ENCODE measurements at places on chromosomes 3 and 15.

GRCh38 chr15:29805043-29805707, 17.1 kb downstream of the TJP1 start:
- DNase-seq = peak; percentile 84

GRCh38 chr15:90062462-90062932, 39.8 kb downstream of the IDH2 start:
- DNase-seq = peak; percentile 67

GRCh38 chr3:56323986-56324420, 144.3 kb downstream of the ERC2 start:
- DNase-seq = peak; percentile 66

DNA sequence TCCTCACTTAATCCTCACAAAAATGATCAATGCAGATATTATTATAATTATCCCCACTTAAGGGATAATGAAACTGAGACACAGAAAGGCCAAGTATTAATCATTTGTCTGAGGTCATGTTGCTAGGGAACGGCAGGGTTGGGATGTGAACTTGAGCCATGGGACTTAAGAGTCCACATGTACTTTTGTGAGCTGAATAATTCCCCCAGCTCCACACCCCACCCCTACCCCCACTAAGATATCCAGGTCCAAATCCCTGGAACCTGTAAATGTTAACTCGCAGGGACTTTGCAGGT, 290.5 kb upstream of the GADL1 start:
- DNase-seq = no peak

- DNase-seq = no peak
Observed at GRCh38 chr3:173639098-173639497, 241.6 kb downstream of the NLGN1 start.

GRCh38 chr3:57234613-57235575, 7.4 kb downstream of the APPL1 start:
- no peak for DNase-seq

GRCh38 chr15:59322056-59322759, 50.5 kb downstream of the MYO1E start:
- no peak for DNase-seq

GRCh38 chr15:66214246-66214645, 39.3 kb downstream of the MEGF11 start:
- no peak for DNase-seq

- peak; percentile 30 for DNase-seq
Observed at GRCh38 chr3:52099001-52099401, 42.6 kb upstream of the DUSP7 start.

DNA sequence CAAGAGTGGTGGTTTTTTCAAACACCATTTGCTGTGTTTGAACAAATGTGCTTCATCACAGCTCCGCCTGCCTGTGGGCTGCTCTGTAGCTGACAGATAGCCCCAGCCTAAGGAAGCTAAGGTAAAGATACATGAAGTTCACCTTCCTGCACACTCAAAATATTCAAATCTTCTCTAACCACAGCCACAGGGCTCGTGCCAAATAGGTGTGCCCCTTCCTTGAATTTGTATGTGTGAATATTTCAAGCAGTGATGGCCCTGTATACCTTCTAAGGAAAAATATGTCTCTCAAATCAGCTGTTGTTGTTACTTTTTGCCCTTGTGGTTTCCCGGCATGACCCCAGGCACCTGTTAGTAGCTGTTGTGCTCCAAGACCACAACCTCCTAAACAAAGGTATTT, 92.8 kb downstream of the CCNL1 start:
- no peak for DNase-seq

DNA sequence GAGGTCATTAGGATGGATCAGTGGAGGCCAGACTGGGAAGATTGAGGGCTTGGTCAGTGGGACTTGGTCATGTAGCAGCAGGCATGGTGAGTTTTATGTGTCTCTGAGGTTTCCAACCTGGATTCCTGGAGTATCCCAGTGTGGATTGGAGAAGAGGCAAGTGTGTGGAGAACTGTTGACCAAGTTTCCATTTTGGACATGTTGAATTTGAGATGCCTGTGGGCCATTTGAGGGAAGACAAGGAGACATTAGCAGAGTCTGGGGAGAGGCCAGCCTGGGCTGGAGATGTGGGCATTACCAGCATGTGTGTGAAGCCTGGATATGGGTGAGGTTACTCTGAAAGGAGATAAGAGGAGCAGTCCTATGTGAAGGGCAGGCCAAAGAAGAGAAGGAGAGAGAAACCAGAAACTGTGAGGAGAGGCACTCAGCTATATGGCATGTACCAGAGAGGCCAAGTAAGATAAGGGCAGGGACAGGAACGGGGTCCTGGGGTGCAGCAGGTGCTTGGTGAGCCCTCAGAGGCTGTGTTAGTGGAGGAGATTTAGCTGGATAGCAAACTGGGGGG, 4.3 kb downstream of the SLC25A38 start:
- no peak for DNase-seq

DNA sequence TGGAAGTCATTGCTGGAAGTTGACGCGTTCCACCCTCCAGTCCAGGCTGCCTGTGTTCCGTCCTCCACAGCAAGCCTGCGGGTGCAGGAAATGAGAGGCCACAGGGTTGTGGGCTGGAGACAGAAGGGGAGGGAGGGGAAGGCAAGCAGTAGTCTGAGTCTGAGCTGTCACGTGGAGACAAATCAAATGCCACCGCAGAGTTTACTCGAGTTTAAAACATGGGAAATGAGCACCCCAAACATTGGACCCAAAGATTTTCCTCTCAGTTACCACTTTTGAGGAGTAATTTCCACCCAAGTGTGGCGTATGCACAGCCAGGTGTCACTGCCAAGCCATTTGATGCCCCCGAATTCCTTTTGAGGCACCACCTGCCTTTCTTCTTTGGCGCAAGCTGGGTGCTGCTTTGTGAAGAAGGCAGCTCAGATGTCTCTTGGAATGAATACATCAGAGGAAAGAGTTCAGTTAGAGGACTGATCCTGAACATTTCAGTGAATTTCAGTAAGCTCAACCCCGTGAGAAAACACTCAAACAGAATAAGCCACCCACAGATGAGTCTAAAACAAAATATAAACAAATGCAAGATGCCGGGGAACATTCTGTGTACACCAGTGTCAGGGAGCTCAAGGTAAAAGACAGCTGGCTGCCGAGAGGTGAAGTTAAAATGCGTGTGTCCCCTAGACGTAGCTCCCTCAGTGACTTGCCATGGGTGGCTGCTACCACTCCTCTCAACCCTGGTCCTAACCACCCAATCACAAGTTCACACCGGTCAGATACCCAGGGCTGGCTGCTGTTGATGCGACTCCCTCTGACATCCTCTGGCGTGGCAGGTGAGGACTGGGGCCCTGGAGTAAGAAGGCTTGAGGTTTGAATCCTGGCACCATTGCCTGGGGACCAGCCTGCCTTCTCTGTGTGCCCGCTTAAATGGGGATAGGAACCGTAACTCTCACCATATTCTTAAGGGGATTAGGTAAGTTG, 203.8 kb downstream of the UACA start:
- DNase-seq = no peak

DNA sequence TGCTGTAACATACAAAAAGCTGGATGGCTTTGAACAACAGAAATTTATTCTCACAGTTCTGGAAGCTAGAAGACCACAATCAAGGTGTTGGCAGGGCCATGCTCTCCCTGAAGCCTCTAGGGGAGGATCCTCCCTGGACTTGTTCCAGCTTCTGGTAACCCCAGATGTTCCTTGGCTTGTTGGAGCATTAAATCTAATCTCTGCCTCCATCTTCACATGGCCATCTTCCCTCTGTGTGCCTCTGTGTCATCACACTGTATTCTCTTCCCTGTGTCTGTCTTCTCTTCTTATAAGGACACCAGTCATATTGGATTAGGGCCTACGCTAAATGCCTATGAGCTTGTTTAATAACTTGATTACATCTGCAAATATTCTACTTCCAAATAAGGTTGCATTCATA, 109.5 kb downstream of the STAG1 start:
- no peak for DNase-seq

- no peak for DNase-seq
Observed at GRCh38 chr15:50246631-50247030, 18.9 kb downstream of the HDC start.
